Activated T-cell treated with anti-CD3 and anti-CD28 coated beads, Interleukin-2, amount 50 U/mL, for 72 hours (primary cell): ENCODE measurements at places on chromosomes 2 and 18. TPM values are rescaled to one million over a fixed set of nuclear protein-coding genes. Genes with fewer than 3 reads are reported as not detected.

- no peak for DNase-seq
Observed at GRCh38 chr2:226767056-226767813, 32.4 kb downstream of the IRS1 start.

- no peak for DNase-seq
Observed at GRCh38 chr2:95061119-95061512, 35.6 kb downstream of the MAL start.

DNA sequence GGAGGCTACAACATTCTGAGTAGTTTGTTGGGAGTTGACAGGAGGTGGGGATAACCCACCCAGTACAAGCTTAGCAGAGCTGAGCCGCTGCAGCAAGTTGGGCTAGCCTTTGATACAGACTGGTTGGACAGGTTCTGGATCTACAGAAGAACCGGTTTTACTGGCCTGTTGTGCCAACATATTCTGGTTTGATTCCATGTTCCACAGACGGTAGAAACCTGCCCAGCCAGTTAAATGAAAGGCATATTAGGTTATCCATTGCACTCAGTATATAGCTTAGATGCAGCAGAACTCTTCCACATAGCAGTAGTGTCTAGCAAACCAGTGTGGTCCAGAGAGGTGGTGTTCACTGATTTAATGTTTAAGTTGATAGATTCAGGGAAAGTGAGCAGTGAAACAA, 19.3 kb upstream of the RBBP8 start:
- DNase-seq, result no peak

DNA sequence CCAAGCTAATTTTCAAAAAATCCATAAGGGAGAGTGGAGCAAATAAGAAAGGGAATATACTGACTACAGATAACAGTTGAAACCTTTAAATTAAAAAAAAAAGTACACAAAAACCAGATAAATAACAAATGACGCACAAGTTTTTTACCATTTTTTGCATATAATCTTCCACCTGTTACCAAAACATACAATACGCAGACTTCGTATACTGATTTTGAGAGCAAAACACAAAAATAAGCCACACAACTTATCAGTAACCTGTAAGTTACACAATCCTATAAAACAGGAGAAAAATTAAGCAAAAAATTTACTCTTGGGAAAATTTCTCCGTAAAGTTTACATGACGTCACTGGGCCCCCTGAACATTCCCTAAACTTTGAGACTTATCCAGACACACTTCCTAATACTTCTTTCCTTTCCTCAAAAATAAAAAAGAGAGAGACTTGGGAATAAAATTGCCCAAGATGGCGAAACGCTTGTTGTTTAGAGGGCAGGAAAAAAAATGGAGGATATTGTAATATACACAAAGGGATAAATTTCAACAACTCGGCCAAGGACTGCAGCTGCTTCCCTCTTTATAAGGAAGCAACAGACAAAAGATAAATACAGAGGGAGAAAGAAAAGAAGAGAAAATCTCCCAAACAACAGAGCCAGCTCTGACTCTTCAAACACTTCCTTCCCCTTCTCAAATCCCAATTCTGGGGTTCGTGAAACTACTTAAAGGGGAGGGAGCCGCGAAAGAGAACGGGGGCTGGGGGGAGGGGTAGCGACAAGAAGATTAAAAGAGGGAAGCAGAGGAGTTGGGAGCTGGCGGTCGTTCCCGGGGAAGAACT, 1.6 kb downstream of the BAZ2B start:
- no peak for DNase-seq

GRCh38 chr2:101766871-101767739, 69.6 kb downstream of the MAP4K4 start:
- DNase-seq, result no peak

GRCh38 chr2:217834057-217834620, 168.7 kb downstream of the TNS1 start:
- DNase-seq, result no peak

DNA sequence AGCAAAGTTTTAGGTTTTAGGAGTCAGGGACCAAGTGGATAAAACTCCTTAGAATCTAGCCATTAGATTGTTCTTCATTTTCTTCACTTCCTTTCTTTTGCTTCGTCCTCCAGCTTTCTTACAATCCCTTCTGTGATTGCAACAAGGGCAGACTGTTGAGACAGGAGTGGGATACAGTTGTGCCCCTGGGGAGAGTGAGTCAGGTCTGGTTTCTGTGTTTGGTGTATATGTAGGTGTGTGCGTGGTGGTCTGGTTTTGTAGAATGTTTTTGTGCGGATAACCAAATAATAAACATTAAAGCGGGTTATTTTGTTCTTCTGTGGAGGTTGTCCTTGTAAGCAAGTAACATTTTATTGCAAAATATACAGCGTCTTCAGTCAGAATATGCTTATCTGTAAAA, 7.3 kb downstream of the INSIG2 start:
- DNase-seq, result no peak

DNA sequence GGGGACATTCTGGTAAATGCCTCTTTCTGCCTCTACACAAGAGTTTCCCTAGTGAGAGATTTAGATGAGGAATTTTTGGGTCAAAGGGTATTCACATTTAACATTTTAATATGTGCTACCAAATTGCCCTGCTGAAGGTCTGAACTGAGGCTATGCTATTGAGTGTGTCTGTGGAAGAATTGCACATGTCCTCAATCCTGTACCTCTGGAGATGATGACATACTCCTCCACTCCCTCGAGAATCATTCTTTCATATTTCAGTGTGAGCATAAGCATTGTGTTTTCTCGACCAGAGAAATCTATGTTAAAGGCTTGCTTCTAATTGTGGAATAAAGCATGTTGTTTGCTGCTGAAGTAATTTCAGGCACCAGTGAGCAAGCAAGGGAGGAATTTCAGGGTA, 110.5 kb downstream of the TSN start:
- no peak for DNase-seq

- DNase-seq, result no peak
Observed at GRCh38 chr18:6776188-6776587, 46.7 kb downstream of the ARHGAP28 start.

DNA sequence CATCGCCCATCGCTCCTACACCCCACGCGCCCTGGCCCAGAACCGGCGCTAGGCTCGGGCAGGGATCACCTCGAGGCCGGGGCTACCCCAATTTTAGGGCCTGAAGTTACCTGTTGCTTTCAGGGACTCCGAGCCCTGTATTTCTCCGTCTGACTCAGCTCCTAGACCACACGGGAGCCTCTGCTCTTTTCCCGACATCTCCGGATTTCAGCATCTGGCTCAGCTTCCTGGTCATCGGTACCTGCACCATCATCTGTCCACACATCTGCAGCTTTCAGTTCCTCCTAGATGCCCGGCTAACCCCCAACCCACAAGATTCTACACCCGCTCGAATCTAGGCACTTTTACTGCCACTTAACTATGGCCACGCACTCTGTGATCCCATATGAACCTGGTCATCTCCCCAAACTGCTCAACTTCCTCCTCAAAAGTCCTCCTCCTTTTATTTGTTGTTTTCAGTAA, 12.1 kb upstream of the HMSD start:
- DNase-seq, result no peak

GRCh38 chr2:64862623-64863022, 126.6 kb upstream of the SLC1A4 start:
- DNase-seq, result no peak

DNA sequence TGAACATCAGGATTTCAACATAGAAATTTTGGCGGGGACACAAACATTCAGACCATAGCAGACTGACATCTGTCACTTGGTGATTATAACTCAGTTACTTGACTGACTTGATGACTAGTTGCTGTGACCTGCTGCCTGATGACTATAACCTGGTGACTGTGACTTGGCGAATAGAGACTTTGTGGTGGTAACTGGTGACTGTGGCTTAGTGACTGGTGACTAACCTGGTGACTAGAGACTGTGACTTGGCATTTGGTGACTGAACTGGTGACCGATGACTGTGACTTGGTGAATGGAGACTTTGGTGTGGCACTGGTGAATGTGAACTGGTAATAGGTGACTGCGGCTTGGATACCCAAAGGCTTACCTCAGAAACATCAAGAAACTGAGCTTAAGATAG, 563.1 kb upstream of the FAM98A start:
- DNase-seq, result no peak

DNA sequence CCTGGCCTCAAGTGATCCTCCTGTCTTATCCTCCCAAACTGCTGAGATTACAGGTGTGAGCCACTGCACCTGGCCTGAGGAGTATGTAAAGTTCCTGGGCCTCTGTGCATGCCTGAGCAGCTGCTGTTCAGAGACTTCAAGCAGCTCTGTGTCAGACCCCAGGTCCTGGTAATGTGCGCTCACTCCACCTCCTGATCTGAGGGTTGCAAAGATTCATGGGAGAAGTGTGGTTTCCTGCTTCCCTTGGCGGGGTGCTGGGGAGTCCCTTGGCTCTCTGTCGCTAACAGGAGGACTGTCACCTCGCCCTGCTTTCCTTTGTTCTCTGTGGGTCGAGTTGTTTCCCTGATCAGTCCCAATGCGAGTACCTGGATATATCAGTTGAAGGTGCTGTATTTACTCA, 8.6 kb upstream of the IL36A start:
- DNase-seq, result peak; percentile 65

- DNase-seq, result no peak
Observed at GRCh38 chr2:68231061-68231372, 21.3 kb downstream of the PPP3R1 start.

- DNase-seq, result no peak
Observed at GRCh38 chr2:97005353-97005752, 19.0 kb upstream of the FAM178B start.

- DNase-seq, result no peak
Observed at GRCh38 chr2:86315084-86315483, 22.3 kb downstream of the REEP1 start.

- DNase-seq, result no peak
Observed at GRCh38 chr2:224461391-224461790, 59.5 kb upstream of the FAM124B start.

DNA sequence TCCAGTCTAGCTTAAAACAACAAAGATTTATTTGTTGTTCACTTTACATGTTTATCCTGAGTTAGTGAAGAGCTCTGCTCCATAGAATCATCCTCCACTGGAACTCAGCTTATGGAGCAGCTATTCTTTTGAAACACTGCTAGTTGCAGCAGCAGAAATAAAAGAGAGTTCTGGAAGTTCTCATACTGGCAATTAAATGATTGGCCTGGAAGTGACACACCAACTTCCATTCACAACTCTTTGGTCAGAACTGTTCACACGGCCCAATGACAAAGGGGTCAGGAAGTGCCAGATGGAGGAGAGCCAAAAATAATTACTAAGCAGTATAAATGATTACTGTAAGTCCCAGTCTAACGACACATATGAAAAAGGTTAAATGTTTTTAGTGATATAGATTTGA, 39.1 kb downstream of the FBXO11 start:
- DNase-seq, result no peak

DNA sequence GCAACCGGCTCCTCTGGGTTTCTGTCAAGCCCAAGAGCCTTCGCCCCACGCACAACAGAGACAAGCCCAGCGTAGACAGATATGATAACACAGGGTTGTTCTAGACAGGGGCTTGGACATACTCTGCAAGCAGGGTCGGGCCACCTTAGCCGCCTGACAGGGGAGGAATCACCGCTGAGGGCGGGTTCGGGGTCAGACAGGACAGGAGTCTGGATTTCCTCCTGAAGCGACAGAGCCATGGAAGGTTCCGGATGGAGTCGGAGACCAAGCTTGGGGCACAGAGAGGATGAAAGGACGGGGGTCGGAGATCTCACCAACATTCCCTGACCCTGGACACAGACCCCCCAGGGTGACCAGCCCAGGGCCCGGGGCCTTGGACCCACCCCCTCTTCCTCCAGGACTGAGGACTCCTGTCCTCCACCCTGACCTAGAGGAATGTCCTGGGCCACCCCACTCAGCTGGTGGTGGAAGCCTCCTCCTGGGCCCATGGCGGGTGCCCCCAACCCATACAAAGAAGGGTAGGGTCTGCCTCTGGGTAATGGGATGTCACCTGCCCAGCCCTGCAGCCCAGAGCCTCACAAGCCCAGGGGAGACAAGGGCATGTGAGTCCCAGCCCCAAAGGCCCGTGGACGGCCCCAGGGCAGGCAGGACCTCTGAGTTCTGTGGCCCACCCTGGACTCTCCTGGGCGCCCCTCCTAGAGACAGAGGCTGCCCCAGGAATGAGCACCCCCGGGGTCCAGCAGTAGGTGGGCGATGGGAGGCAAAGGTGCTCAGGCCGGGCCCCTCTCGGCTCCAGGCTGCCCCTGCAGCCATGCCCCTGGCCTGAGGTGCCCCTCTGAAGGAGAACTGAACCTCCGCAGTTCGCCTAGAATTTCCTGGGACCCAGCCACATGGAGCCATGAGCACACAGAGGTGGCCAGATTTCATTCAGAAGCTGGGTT, 44.1 kb upstream of the GPC1 start:
- no peak for DNase-seq

DNA sequence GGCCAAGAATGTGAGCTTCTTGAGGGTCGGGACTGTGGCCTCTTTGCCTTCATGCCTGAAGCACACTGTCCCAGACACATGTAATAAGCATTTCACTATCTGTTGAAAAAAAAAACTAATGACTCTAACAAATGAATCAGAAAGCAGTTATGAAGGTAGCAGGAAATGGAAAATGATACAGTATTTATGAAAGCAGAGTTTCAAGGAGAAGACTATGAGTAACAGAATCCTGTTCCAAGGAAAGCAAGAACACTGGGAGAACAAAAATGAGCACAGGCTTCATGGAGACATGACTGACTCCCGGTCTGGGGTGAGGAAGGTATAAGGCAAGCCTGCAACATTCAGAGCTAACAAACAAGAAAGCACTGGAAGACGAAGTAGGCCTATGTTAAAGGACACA, 190.8 kb downstream of the RNF152 start:
- DNase-seq, result no peak

DNA sequence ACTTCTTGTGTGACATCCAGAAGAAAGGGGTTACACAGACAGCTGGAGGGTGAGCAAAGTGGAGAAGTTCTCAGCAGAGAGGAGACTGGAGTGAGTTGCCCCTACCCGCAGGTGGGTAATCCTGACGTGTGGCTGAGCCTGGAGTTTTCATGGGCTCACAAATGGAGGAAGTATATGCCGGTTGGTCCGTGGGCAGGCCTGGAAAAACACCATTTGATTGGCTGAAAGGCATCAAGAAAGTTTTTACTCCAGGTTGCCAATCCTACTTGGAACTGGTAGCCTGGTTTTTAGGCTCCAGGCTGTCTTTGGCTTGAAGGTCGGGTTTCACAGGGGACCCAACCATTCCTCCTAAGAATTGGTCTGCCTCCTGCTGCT, 1177.4 kb upstream of the LRRTM1 start:
- no peak for DNase-seq

WDFY1 gene
- 57.4 TPM for total RNA-seq

LYG2 gene
- total RNA-seq, result not detected

SPP2 gene
- not detected for total RNA-seq

CAPN14 gene
- total RNA-seq, result 0.60 TPM

PRKAG3 gene
- not detected for total RNA-seq

MAB21L4 gene
- total RNA-seq, result not detected
